ENCODE measurements at places on chromosomes 11 and 22.

DNA sequence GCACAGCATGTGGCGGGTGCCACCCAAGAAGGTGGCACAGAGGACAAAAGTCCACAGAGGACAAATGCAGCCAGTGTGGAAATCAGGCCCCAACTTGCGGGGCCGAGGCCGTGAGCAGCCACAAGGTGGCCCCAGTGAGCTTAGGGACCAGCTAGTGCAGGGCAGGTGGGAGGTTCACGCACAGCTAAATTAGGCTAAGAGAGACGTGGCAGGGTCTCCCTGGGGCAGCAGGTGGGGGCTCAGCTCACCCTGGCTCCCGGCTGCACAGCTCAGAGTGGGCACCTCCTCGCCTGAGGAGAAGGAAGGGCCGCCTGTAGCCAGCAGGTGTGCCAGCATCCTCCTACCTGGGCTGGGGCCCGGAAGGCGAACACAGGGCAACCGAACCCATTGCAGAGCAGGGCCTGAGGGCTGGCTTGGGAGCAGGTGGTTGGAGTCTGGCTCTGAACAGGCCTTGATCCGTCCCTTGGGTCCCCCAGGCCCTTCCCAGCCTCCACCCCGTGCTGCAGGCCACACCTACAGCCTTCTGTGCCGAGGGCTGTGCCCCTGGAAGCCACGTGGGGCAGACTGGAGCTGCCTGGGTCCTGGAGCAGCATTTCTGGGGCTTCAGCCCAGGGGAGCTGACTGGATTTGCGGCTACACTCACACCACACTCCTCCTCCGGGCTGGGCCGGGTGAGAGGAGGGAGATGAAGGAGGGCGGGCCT, 26.1 kb upstream of the CELSR1 start:
- DNase-seq = no peak

- DNase-seq = no peak
Measured at GRCh38 chr22:38350444-38351359, 33.5 kb upstream of the CSNK1E start.

GRCh38 chr22:29300807-29301601, 5.4 kb upstream of the GAS2L1 start:
- no peak for DNase-seq

DNA sequence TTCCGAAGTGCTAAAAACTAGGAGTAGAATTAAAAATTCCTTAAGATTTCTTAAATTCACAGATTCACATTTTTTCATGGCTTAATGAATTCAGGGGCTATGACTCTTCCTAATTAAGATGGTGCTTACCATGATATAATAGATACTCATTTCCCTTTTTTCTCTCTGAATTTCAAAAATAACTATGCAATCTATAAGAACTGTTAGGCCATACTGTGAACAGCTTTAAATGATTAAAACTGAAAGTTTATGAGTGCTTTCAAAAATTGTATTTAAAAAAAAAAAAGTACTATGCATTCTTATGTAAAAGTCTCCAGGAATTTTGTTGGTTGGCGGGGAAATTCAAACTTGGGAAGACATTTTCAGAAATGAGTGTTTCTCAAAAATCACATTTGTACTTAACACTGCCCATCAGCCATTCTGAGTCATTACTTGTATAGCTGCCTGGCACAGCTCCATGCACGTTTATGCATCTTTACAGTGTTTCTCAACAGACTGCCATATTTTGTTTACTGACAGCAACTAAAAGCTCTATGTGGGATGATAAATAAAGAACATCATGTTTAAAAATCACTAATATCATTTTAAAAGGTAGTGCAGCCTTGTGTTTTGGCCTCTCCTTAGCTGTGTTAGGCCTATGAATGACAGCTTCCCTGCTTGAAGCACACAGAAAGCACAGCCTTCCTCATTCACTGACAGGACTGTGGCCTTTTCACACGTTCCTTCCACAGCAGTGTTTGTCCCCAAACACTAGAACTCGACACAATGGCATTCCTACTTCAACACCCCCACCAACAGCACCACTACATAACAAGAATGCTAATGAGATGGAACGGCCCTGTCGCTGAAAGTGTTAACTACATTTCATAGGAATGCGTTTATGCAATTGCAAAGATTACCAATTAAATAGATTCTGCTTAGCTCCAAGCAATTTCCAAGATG, 131.4 kb downstream of the DCDC1 start:
- no peak for DNase-seq

- DNase-seq = no peak
Measured at GRCh38 chr11:133123796-133124195, 408.5 kb downstream of the OPCML start.

- DNase-seq = no peak
Measured at GRCh38 chr11:12693479-12694182, 19.4 kb downstream of the TEAD1 start.

DNA sequence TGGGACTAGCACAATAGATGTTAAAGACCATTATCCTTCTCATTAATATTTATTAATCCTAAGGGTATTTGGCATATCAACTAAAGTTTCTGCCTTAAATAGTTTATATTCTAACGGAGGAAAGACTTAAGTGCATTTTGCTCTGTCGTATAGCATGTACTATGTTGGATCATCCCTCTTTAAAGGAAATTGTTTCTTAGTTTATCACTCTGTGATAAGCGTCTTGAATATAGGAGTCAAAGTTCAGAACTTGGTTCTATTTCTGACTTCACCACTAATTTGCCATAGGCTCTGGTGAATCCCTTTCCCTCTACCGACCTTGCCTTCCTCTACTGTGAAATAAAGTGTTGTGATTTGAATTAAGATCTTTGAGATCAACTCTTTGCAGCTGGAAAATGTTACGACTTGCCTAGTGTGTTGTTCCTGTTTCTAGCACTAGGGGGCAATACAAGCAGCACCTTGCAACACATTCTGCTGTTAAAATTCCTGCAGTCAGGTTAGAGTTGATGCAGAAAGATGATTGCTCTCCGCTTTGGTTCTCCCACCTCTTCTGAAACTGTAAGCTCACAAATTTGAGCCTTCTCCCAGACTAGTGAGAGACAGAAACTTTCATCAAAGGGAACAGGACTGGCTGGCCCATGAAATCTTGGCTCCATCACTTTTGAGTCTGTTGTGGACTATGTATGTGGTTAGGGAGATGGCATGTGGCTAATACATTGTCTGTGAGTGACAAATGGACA, 27.8 kb upstream of the ZNRF3 start:
- DNase-seq = no peak

Measured in GOT3 (cell line).